Activated CD4-positive, alpha-beta T cell treated with anti-CD3 and anti-CD28 coated beads for 4 hours (primary cell): ENCODE measurements at places on chromosomes 12 and 14.

DNA sequence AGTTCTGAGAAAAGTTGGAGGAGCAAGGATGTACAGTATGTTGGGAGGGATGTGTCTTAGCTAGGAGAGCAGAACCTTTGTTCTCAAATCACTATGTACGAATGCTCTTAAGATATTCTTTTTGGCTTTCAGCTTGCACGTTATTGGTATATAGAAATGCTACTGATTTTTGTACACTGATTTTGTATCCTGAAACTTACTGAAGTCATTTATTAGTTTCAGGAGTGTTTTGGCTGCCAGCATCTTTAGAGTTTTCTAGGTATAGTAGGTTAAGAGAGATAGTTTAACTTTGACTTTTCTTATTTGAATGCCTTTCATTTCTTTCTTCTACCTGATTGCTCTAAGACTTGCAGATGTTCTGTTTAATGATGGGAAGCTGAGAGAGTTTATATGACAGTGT lies 442.8 kb upstream of the FBXO33 start:
- DNase-seq = no peak

GRCh38 chr14:64906022-64906421 lies 8.2 kb upstream of the CHURC1 start:
- DNase-seq = no peak

DNA sequence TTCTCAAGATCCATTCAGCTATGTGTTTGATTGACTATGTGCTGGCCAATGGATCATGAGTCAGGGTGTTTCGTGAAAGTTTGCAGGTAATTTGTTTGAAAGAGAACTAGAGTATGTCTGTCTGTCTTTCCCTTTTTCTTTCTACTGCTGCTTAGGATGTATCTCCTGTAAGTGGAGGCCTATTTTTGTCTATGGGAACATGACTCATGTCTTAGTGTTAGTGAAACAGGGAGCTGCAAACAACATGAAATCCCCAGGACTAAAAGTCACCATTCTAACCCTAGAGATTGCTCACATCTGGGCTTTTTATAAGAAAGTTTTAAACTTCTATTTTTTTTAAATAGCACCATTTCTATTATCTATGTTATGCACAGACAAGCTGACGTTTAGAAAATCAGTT lies 333.0 kb downstream of the CCER1 start:
- DNase-seq = no peak

GRCh38 chr14:21352587-21352986 lies 31.2 kb downstream of the SUPT16H start:
- no peak for DNase-seq

- DNase-seq = no peak
These were observed 184.3 kb downstream of the ADGRD1 start for GRCh38 chr12:131137836-131138637.

- no peak for DNase-seq
These were observed 113.4 kb downstream of the ETV6 start for GRCh38 chr12:11762723-11763326.

- DNase-seq = no peak
These were observed 592.7 kb downstream of the ETNK1 start for GRCh38 chr12:23217667-23218066.
